ENCODE measurements at places on chromosomes 5 and 9.
A peak's percentile ranks its signal among the peaks of the same experiment; 100 is the strongest.

- no peak for DNase-seq
Observed at GRCh38 chr5:121962347-121962670, 534 bp downstream of the SRFBP1 start.

DNA sequence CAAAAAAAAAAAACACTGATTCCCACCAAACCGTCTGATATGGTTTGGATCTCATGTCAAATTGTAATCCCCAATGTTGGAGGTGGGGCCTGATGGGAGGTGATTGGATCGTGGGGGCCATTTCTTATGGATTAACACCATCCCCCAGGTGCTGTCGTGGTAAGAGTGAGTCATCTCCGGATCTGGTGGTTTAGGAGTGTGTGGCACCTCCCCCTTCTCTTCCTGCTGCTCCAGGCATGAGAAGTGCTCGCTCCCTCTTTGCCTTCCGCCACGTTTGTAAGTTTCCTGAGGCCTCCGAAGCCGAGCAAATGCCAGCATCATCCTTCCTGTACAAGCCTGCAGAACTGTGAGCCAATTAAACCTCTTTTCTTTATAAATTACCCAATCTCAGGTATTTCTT is 45.2 kb downstream of the HSD17B3 start:
- DNase-seq, result no peak

DNA sequence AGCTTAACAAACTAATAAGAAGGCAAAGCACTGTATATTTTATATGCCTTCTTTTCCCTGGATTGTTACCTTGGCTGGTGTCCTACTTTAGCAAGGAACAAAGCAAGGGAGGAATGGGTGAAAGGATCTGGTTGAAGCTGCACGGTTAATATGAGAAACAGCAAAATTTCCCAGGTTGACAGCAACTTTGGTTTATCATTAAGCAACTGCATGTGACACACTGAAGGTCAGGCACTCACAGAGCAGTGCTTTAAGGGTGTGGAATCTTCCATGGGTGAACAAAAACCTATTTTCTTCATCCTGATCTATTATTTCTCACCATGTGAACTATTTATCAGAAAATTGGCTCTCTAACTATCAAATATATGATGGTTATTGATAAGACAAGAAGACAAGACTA is 109.0 kb upstream of the ATP10B start:
- DNase-seq, result no peak

GRCh38 chr5:138753794-138754698 is 821 bp downstream of the CTNNA1 start:
- DNase-seq, result peak; percentile 93

DNA sequence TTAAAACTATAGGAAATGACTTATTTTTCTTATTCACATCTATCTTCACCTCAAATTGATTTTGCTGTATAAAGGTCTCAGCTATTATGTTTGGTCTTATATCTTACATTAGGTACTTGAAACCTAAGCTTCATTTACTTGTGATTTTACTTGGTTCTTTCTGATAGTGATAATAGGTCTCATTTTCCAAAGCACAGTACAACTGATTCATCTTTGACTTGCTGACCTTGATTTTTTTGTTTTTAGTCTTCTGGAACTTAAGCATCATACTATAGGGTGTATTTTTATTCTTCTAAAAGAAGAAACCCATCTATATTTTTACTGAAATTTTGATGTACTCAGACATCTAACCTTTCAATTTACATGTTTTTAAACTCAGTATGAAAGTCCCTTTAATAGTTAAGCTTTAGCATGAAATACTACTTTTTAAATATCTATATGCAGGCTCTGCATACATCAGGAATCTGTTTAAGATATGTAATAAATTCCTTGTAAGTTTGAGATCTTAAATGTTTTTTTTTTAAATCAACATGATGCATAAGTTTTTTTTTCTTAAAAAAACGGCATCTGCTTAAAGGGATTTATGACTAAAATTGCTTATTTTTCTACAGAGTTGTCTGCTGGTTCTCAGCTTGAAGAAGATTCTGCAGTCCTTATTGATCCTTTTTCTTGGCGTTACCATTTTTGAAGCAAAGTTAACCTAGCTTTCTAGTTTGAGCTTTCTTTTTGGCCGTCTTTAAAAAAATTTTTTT is 13.3 kb downstream of the MATR3 start:
- no peak for DNase-seq

- DNase-seq, result no peak
Observed at GRCh38 chr5:58775701-58776262, 192.9 kb downstream of the RAB3C start.

- no peak for DNase-seq
Observed at GRCh38 chr9:37417252-37417803, 5.2 kb upstream of the GRHPR start.

GRCh38 chr9:91765296-91765695 is 184.7 kb downstream of the ROR2 start:
- no peak for DNase-seq

GRCh38 chr9:96062031-96062430 is 186.5 kb downstream of the ERCC6L2 start:
- no peak for DNase-seq

DNA sequence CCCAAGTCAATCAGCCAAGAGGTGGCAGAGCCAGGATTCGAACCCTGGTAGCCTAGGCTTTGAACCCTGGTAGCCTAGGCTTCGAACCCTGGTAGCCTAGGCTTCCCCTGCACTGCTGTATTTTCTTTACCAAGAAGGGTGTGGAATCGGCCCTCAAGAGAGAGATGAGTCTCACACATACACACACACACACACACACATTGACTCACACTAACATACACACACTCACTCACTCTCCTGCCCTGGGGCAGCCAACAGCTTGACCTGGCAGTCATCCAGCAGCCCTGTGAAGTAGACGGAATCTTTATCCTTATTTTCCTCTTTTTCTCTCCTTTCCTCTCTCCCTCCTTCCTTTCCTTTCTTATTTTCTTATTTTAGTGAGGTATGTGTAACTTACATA is 55.4 kb upstream of the RPL26L1 start:
- DNase-seq, result no peak

- no peak for DNase-seq
Observed at GRCh38 chr9:134585021-134585561, 56.5 kb upstream of the COL5A1 start.

- no peak for DNase-seq
Observed at GRCh38 chr9:13023498-13023897, 248.7 kb downstream of the LURAP1L start.

- DNase-seq, result no peak
Observed at GRCh38 chr5:170168002-170168401, 62.3 kb downstream of the FOXI1 start.

DNA sequence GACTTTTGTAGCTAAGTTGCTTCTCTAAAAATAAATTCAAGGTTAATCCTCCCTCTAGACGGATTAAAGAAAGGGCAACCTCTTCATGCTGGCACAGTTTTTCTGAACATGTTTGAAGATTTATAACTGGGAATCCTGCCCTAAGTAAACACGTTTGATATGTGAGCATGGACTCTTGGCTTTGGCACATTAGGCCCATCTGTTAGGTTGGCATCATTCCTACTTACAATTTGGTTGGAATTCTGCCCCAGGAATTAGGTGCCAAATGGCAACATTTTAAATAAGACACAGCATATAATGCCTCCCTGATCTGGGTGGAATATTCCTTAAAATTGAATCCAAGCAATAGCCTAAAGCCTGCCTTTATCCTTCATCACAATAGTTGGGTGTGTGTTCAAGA is 372.3 kb upstream of the CDH18 start:
- DNase-seq, result no peak

DNA sequence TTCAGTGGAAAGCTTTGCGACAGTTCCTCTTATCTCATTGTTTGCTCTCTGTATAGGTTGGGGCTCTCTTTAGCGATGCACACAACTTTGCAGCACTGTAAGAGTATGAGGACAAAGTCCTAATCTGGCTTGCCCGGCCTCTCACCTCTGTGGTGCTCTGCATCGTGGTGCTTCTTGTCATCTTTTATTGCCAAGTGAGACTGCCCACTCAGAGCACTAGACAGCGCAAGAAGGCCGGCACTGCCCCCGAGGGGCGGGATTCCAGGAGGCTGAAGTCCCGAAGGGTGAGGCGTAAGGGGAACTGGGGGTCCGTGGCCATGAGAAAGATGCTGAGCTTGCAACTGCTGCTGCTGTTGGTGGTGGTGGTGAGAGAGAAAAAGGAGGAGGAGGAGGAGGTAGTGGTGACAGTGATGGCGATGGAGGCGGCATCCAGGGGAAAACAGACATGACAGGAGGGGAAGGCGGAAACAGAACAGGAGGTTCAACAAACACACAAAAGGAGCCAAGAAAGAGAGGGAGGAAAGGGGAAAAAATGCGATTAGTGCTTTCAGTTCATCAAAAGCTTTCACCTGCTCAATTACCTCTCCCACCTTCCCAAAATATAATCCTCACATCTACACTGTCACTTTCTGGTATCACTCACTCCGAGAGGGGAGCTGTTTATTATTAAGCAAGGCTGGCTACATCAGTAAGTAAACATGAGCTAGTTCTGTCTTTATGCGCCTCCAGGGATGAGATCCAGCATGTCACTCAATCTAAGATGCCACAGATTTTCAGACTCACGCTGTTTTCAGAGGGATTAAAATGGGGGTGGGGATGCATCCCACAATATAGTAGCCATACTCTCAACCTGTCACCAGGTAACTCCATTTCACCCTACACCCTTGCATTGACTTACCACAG is 55.1 kb downstream of the TLE1 start:
- no peak for DNase-seq

DNA sequence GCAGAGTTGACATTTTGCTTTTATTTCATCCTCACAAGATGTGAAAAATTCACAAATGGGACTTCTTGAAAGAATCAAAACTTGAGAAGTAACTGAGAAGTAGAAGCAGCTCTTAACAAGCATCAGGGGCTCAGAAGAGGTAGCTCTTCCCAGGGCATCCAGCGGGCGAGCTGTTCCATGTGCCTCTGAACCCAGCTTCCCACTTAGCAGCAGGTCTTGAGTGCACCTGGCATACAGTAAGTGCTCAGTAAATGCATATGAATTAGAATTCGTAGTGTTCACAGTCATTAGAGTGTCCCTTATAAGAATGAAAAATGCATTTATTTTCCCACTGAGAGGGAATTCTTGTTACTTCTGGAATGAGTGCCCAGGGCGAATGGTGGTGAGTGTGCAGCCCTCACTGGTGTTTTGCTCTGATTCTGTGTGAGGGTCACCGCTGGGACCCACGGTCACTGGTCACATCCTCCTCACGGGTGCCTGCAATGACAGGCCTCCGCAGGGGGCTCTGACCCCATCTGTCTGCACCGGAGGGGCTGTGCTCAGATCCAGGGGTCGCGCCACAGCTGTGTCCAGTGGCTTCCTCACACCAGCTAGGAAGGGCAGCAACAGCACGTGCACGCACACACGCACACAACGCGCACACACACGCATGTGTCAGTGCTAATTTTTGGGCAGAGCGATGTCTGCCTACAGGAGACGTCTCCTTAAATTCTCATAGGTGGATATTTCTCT is 26.9 kb downstream of the EXOC3 start:
- no peak for DNase-seq

DNA sequence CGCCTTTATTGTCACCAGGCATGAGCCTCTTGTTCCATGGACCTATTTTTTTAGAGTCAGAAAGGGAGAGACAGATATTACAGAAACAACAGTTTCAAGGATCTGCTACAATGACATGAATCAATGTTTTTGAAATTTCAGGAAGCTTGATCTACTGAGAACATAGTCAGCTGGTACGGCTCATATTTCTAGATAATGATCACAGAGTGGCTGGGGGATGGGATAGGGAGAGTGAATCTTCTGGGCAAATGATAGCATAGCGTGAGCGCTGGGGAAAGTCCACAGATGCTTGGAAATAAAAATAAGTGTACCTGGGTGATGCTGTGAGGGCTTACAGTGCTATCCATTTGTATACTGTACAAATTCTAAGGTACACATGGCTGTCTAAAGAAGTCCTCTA is 340.4 kb downstream of the EBF1 start:
- no peak for DNase-seq

- DNase-seq, result no peak
Observed at GRCh38 chr9:120385606-120386389, 194.2 kb downstream of the CDK5RAP2 start.

DNA sequence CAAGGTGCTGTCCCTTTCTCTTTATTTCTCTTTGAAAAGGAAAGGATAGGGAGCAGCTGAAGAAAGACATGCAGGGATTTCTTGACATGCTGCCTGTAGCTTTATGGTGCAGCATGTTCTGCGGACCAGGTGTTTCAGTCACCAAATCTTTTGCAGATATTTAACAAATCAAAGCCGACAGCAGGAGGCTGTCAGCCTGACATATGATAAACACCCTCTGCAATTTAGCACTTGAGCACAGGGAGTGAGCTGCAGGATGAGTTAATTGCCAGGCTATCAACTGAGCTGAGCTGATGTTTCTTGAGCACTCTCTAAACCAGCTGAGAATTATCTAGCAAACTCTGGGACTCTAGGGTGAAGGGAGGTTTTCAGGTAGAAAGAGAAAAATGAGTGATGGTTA is 212.8 kb upstream of the ATP10B start:
- no peak for DNase-seq

DNA sequence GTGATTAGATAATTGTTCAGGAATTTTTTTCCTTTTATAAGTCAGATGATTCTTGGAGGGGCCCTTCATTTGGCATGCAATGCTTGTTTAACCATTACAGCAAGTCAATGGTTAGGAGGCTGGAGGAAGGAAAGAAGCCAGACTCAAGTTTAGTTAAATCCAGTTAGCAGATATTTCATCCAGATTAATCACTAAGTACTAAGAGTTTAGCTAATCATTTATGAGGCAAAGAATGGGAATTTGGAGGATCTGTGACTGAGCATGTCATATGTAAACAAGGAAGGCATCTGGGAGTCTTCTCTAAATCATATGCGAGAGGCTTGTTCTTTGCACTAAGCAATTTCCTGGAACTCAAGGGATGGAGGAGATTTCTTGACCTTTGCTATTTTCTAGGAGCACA is 145.3 kb upstream of the SGCD start:
- no peak for DNase-seq

DNA sequence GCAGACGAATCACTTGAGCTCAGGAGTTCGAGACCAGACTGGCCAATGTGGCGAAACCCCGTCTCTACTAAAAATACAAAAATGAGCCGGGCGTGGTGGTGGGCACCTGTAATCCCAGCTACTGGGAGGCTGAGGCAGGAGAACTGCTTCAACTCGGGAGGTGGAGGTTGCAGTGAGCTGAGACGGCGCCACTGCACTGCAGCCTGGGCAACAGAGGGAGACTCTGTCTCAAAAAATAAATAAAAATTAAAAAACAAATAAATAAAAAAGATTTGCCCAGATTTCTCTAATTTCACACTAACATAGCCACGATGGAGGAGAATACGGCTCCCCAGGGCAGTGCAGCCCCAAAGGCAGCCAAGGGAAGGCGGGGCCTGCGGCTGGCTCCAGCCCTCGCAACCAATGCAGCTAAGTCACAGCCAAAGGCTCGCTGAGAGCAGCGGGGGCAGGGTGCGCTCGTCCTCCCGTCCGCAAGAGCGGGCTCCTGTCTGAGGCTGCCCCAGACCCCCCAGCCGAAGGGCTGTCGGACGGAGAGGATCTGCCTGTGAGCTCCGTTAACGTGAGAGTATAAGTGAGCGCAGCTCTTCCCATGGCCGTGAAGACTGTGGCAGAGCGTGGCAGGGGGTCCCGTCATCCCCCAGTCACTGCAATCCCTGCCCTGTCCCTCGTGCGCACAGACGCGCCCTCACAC is 43.5 kb downstream of the SLC12A7 start:
- no peak for DNase-seq
